ENCODE measurements at places on chromosomes 5 and 9.

GRCh38 chr5:126971455-126972031 lies 58.8 kb downstream of the MARCHF3 start:
- DNase-seq = no peak

- no peak for DNase-seq
Observed at GRCh38 chr9:70409280-70409679, 5.2 kb downstream of the KLF9 start.

GRCh38 chr5:21236971-21237427 lies 1249.0 kb upstream of the CDH18 start:
- DNase-seq = no peak

GRCh38 chr9:84436386-84437109 lies 96.0 kb upstream of the SLC28A3 start:
- no peak for DNase-seq

- DNase-seq = no peak
Observed at GRCh38 chr9:75964427-75964826, 74.0 kb downstream of the PCSK5 start.

- DNase-seq = no peak
Observed at GRCh38 chr9:83410701-83411100, 127.5 kb downstream of the FRMD3 start.

- no peak for DNase-seq
Observed at GRCh38 chr5:107916731-107917725, 246.3 kb upstream of the EFNA5 start.

- no peak for DNase-seq
Observed at GRCh38 chr9:112754578-112754977, 4.0 kb downstream of the SNX30 start.

DNA sequence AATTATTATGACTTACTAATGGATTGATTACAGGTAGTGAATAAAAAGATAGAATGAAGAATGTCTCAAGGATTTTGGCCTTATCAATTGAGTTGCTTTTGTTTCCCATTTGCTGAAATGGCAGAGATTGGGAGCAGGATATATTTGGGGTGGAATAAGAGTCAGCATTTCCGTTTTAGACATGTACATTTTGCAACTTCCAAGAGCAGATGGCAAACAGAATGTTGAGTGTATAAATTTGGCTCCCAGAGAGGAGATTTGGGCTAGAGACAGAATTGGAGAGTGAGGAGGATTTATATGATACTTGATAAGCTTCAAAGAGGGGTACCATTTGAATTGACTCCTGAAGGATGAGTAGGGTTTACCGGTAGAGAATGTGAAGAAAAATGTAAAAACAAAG lies 437.9 kb upstream of the PAPPA start:
- DNase-seq = no peak

DNA sequence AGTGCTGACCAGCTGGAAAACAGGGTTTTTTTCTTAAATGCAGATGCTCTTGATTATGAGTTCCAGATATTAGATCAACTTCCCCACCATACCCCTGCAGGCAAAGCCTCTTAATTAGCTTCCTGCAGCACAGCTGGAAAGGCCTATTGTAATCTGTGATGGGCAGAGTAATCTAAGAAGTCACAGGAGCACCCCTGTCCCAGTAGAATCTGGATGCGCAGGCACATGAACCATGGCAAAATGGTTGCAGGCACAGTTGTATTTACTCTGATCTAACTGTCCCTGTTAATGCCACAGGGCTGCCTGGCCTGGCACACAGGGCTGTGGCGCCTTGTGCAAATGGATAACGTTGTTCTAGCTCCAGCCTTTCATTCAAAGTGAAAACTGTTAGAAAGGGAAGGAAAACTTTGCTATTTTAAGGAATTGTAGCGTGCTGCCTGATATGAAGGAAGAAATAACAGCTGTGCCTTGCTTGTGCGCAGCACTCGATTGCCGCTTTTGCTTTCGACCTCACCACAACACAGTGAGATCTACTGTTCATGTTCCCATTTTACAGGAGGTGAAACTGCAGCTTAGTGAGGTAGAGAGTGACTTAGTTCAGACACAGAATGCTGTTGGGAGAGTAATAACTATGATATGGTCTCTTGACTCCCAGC lies 2.3 kb downstream of the TGFBI start:
- no peak for DNase-seq

- no peak for DNase-seq
Observed at GRCh38 chr5:2537378-2538145, 213.9 kb downstream of the IRX2 start.

GRCh38 chr5:68883436-68883835 lies 210.4 kb upstream of the SLC30A5 start:
- DNase-seq = no peak

- no peak for DNase-seq
Observed at GRCh38 chr5:89110916-89111646, 228.1 kb upstream of the MEF2C start.

GRCh38 chr5:10675177-10675700 lies 85.8 kb downstream of the DAP start:
- DNase-seq = no peak

GRCh38 chr5:143019614-143020515 lies 249.7 kb downstream of the ARHGAP26 start:
- no peak for DNase-seq

GRCh38 chr5:2293906-2294305 lies 411.2 kb upstream of the IRX4 start:
- DNase-seq = no peak

Data from stimulated activated CD4-positive, alpha-beta T cell treated with anti-CD3 and anti-CD28 coated beads, Interleukin-15, amount 100 ng/mL, for 48 hours (primary cell).